NCI-H345 (cell line): ENCODE measurements at places on chromosomes 4 and X.

DNA sequence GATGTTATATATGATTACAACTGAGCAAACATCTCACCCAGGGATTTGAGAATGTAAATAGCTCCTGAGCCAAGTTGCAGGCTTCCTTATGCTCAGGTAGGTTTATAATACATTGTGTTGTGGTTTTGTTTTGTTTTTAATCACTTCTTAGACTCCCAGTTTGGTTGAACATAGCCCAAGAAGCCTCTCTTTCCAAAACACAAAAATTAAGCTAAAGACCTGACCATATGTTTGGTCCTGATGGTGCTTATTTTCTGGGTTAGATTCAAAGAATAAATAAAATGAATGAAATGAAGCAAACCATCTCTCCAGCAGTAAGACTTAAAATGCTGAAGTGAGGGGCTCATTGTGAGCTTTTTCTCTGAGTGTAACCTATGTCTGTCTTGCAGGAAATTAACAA is 93.5 kb downstream of the GRXCR1 start:
- DNase-seq: no peak

DNA sequence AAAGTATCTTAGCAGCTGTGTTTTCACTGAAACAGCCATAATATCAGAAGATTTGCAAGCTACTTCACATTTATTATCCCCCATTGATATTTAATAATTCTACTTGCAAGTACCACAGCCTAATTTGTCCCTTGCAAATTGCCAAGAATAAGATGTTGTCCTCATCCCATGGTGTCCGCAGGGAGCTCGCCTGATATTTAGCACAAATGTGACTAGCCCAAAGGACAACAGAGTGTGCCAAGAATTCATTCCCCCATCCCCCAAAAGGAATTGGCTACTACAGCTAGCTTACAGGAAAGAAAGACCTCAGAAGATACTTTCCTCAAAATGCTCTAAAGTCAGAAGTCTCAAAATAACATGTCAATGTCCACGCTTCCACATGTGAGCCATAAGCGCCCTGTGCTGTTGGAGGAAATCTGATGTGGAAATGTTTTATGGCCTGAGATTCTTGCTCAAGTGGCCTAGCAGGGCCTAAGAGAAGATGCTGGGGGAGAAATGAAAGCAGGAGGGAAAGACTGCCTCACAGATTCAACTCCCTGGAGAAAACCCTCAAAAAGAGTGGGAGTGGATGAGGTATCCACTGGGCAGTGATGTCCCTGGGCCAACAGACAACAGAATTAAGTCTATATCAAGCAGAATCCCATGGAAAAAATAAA is 111.4 kb downstream of the SH3KBP1 start:
- no peak for DNase-seq

- no peak for DNase-seq
These were observed 335.8 kb upstream of the F9 start for GRCh38 chrX:139194571-139195280.

- DNase-seq: no peak
These were observed 419.9 kb upstream of the SLIT2 start for GRCh38 chr4:19831644-19832285.

- no peak for DNase-seq
These were observed 139.1 kb upstream of the PAQR3 start for GRCh38 chr4:79078339-79078738.

DNA sequence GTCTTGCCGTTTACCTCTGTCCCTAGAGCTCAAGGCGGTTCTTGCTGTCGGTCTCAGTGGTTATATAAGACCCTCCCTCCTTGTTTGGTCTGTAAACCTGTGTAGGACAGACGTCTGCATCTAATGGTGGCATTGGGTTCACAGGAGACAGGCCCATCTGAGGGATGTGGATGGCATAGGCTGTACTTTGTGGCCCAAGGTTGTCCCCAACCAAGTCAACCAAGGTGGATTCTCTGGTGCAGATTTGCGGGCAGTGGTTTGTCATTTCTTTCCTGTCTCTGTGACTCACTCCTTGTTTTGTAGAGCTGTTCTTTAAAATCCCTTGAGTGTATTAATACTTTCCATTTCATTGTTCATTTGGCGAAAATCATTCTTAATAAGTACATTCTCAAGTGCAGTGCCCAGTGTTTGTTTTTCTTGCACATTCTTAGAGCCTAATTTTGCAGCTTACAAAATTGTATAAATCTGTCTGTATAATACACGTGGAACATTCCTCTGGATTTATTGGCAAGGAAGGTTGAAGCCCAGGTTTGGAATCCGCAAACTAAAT is 68.0 kb upstream of the TLR2 start:
- DNase-seq: no peak

- no peak for DNase-seq
These were observed 60.1 kb downstream of the MXRA5 start for GRCh38 chrX:3286196-3286945.

DNA sequence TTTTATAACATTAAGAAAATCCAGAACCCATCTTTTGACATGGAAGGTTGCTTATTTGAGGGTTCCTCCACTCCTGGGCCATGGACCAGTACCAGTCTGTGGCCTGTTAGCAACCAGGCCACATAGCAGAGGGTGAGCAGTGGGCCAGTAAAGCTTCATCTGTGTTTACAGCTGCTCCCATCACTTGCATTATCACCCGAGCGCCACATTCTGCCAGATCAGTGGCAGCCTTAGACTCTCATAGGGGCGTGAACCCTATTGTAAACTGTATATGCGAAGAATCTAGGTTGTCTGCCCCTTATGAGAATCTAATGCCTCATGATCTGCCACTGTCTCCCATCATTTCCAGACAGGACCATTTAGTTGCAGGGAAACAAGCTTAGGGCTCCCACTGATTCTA is 58.6 kb downstream of the NDST4 start:
- DNase-seq: no peak

GRCh38 chr4:30847167-30847566 is 127.0 kb downstream of the PCDH7 start:
- DNase-seq: no peak

DNA sequence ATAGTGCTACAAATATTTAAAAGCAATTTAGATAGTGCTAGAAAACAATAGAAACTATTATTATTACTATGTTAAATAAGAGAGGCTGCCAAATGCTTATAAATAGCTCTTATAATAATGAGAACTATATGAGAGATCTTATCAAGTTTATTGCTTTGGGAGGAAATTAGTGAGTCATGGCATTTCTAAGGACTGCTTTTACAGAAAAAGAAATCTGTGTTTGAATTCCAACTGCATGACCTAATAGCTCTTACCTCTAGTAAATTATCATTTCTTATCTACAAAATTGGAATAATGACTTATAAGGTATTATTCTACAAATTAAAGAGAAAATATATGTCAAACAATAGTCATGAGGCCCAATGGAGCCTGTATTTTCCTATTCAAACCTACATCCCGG is 177.2 kb downstream of the GABRG1 start:
- no peak for DNase-seq

DNA sequence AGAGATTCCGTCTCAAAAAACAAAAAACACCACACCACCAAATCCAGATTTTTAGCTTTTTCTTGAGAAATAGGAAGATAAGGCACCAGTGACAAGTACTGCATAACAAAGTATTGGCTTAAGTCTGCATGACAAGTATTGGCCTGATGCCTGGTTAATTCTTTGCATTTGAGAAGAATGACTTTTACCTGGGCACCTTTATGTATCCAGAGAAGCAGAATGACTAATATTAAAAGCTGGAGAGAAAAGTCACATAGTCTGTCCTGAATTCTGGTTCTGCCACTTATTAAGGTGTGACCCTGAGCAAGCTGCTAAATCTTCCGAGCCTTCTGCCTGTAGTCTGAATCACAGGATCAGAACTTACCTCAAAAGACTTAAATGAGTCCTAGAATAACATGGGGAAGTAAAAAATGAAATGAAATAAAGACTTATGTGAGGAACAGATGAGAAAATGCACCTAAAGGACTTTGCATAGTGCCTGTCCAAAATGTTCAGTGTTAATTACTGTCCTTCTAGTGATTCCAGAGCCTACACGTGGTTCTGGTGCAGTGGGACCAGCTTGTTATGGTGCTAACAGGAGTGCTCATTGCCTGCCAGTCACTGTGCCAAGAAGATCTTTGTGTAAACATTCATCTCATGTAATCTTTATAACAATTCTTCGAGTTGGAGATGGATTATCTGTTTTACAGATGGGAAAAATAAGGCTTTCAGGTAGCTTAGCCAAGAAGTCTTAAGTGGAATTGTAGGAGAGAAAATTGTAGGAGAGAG is 31.6 kb downstream of the UGDH start:
- no peak for DNase-seq

DNA sequence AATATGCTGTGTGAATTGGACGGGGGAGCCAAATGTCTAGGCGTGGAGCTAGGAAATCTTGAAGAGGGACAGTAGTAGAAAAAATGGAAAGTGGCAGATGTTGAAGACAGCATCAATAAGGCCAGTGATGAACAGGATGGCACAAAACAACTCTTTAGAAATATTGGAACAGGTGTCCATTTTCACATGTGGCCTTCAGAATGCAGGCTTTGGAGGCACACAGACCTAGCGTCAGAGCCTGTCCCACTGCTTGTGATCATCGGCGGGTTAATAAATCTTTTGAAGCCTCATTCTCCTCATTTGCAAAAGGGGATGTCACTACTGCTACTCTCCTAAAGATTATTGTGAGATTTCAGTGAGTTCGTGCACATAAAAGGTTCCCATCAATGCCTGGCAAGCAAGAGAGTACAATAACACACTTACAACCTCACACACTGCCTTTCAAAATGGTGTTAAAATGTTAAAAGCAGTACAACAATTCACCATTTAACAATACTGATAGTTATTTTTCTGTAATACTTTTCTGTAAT is 2.4 kb downstream of the PDLIM3 start:
- no peak for DNase-seq

DNA sequence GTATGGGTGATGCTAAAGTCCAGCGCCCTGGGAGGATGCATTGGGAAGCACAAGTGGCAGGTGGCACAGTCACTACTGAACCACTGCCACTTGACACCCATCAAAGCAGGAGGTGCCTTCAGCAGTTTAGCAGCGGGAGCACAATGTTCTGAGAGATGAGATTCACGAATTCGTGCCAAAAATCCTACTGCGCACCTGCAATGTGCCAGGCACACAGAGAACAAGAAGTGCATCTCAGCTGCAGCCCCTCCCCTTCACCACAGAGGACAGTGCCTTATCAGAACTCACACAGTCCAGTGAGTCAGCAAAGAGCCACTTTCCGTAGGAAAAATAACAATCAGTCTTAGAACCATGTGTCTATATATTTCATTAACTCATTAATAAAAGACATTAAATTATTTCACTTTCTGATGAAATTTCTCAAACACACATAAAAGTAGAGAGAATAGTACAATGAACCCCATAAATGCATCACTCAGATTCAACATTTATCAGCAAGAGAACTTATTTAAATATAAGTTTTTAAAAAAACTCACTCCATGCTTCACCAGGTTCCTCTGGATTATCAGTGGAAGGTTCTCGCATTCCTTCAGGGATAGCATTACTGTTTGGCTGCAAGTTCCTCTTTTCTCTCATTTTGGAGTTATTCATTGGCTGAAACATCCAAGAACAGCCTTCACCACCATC is 47.0 kb downstream of the BEND2 start:
- peak; percentile 93 for DNase-seq

GRCh38 chr4:132556316-132556715 is 592.8 kb upstream of the PCDH10 start:
- DNase-seq: no peak

DNA sequence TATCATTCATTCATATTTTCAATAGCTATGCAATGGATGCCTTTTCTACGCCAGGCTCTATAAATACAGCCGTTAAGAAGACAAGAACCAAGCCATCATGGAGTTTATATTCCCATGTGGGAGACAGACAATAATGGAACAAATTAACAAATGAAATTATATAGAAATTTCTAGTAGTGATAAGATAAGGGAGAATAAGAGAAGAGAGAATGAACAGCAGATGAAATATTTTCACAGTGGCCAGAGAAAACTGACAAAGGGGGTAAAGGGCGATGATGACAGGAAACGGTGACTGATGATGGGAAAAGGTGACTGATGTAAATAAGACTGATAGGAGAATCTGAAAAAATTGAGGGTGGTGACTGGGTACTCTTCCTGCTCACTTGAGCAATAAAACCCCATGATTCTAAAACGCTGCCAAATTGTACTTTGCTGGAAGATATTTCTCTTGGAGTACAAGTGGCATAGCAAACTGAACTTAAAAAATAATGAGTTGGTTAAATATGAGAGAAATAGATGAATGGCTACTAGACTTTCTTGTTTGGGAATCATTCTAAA is 13.2 kb downstream of the RNF150 start:
- DNase-seq: no peak

- DNase-seq: no peak
These were observed 62.5 kb downstream of the SLAIN2 start for GRCh38 chr4:48403779-48404178.

- no peak for DNase-seq
These were observed 9.4 kb upstream of the ADD1 start for GRCh38 chr4:2834001-2834921.

DNA sequence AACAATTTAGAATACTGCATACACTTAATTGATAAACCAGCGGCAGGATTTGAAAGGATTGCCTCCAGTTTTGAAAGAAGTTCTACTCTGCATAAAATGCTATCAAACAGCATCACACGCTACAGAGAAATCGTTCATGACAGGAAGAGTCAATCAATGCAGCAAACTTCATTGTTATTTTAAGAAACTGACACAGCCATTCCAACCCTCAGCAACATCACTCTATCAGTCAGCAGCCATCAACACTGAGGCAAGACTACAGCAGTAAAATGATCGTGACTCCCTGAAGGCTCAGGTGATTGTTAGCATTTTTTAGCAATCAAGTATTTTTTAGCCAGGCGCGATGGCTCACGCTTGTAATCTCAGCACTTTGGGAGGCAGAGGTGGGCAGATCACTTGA is 98.3 kb downstream of the FBXW7 start:
- DNase-seq: no peak

- no peak for DNase-seq
These were observed 79.1 kb downstream of the AMOT start for GRCh38 chrX:112761242-112762207.

DNA sequence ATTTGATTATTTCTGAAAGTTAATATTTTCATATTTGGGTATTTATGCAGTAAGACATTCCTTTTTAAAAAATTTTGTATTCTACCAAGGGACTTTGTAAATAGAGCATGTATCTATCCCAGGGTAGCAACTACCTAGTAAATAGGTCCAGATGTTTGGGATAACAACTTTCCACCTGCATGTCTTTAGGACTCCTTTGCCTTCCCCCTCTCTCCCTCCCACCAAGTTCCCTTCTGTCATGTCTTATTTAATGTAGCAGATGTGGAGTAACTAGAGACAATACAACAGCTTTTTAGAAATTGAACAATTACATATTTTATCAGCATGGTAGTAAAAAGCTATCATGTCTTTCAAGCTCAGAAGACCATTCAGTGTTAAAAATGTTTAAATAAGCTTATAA is 821.0 kb downstream of the C4orf33 start:
- no peak for DNase-seq

GRCh38 chr4:78742300-78742699 is 33.9 kb upstream of the BMP2K start:
- no peak for DNase-seq
